CD4-positive, alpha-beta memory T cell (primary cell): ENCODE measurements at places on chromosomes 4 and X.

- no peak for DNase-seq
Measured at GRCh38 chrX:17592117-17592516, 145.2 kb upstream of the SCML1 start.

DNA sequence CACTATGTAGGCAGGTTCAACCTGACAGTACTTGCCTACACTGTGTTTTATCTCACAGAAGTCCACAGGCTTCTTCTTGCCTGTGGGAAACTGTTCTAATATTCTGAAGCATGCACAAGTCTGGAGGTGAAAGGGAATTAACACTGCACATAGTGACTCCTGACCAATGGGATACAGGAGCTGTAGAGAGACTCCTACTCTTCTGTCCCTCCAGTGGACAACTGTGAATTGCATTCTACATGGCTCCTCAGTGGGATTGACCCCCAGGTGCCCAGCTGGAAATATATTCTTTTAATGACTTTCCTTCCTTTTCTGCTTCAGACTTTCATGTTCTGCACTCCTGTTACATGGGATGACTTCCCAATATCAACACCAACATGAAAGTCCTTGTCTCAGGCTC, 8.2 kb upstream of the YIPF6 start:
- no peak for DNase-seq

GRCh38 chrX:115972717-115973116, 197.8 kb upstream of the AGTR2 start:
- no peak for DNase-seq

DNA sequence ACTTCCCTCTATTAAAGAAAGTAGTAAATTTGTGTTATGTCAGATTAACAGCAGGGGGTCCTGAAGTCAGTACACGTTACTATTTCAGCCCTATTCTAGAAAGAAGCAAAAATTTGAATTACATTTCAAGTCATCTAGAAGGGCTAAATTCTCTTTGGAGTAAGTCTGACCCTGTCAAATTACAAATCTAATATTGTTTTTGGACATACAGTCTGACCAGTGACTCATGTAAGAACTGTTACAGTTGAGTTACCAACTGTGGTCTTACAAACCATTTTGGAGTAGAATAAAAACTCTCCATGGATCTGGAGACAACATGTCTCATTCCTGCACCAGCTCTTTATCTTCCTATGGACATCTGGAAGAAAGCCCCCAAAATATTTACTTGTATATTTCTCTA, 36.0 kb upstream of the GYPA start:
- DNase-seq = no peak

GRCh38 chrX:5957506-5957905, 271.2 kb downstream of the NLGN4X start:
- no peak for DNase-seq

DNA sequence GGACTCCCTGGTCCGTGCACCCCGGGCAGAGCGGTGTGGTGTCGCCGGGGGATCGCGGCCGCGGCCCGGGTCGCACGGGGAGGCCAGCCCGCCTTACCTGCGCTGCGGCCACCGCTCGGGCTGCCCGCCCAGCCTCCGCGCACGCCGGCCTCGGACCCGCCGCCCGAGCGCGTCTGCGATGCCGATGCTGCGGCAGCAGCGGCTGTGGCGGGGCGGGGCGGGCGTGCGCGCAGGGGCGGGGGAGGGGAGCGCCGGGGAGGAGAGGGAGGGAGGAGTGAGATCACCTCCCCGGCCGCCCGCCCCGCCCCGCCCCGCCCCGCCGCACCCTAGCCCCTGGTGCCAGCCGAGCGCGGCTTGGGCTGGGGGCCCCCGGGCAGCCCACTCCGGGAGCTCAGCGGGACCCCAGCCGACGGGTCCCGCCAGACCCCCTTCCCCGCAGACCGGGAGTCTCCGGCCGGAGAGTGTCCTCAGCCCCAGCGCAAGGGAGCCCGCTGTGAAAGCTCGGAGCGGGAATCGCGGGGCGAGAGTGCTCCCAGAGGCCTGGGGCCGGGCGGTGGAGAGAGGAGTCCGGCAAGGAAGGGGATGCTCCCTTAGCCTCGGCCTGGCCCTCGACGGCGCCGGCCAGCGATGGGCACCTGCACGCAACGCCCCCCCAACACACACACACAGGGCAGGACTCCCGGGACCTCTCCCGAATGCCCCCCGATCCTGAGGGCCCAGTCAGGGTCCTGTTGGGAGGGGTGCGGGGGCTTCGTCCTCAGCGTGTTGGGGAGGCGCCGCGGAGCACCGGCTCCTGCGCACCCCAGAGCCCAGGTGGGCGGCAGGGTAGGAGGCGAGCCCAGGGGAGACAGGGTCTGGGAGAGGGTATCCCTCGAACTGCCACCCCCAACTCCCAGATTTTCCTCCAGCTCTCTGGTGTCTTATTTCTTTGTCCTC, at the start of gene L1CAM:
Gene L1CAM, minus strand, starts transcription at position 206 of the 936 bp plus-strand sequence. CDS start 10,337 bp downstream, outside the sequence.
- no peak for DNase-seq

- DNase-seq = no peak
Measured at GRCh38 chr4:122909683-122910082, 12.7 kb downstream of the NUDT6 start.

- DNase-seq = no peak
Measured at GRCh38 chr4:52126226-52126625, 75.1 kb downstream of the SPATA18 start.

DNA sequence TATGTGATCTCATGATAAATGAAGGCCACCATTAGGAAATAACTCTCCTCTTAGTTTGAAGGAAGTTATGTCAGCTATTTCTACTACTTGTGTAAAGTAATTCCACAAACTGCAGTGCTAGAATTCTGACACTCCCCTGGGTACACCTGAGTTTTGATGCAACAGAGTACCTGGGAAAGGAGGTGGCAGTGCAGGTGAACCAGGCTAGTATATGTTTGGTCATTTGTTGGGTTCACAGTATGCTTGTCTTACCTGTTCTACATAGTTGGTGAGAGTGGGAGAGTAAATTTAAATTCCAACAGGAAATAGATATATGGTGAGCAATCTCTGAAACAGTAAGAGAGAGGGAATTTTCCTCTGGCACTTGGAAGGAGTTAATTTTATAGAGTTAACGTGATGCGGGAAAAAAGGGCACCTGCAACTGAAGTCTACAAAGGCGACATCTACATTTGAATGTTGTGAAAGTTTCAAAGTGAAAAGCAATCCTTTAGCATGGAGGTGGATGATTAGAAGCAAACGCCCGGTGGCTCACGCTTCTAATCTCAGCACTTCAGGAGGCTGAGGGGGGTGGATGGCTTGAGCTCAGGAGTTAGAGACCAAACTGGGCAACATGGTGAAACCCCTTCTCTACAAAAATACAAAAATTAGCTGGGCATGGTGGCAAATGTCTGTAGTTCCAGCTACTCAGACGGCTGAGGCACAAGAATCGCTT, 8.3 kb upstream of the SLC10A6 start:
- DNase-seq = no peak

- DNase-seq = no peak
Measured at GRCh38 chrX:22999696-23000223, at the start of gene DDX53. Gene DDX53 (plus strand): TSS chrX:22999960. CDS start chrX:23000058, 98 bp downstream.

GRCh38 chr4:88320224-88320779, 35.9 kb upstream of the PPM1K start:
- DNase-seq = no peak

- no peak for DNase-seq
Measured at GRCh38 chr4:73589887-73590801, 30.1 kb downstream of the RASSF6 start.

GRCh38 chr4:56360071-56360470, 27.2 kb downstream of the AASDH start:
- no peak for DNase-seq

- DNase-seq = no peak
Measured at GRCh38 chrX:68693481-68694434, 46.3 kb downstream of the STARD8 start.

DNA sequence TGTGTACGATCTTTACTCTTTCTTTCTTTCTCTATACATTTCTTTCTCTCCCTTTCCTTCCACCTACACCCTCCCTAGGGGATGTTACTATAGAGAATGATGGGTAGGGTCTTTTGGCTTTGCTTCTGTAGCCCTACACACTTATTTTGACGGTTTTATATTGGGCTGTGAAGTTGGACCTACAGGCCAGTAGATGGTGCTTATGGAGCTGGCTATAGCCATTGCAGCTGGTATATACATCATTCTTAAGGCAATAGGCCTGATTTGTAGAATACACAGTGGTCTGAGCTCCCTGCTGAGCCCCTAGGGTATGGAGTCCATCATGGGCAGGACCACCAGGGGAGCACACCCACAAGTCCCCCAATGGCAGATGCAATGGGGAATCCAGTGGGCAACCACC, 1869.7 kb downstream of the STIM2 start:
- DNase-seq = no peak

DNA sequence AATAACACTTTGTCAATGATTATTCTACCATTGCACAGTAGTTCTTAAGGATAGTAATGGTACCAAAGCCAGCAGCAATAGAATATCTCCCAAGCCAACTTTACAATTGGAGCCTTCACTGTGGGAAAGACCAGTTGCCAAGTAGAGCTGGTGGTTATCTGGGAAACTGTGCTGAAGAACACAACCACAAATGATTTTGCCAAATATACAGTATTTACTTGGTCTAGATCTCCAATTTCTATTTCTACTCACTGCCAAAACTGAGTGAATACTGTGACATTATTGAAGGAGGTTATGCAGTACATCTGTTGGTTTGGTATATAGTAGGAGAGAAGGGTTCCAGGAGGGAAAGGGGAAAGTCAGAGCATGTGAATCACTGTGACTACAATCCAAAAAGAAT, 3.8 kb downstream of the TET2 start:
- no peak for DNase-seq

DNA sequence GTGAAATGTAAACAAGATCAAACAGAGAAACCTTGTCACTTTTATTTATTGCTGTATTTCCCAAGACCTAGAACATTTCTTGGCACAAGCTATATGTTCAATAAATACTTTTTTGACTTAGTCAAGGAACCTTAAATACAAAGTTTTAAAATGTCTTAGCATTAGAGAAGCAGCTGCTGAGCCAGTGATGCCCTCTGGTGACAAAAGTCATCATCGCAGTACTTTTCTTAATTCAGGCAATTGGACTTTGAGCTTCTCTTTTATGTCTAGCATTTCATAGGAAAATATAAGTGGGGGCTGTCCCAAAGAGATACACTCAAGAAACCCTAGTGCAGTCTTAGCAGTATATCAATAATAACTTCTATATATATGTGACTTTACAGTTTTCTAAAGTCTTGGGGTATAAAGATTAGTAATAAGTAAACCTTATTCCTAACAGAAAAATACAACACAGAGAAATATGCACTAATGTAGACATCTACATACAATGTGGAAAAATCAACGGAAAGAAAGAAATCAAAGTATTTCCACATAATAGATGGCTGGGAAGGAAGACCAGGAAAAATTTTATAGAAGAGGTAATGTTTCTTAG, 118.4 kb downstream of the DTHD1 start:
- DNase-seq = peak; percentile 44

- DNase-seq = no peak
Measured at GRCh38 chr4:15799701-15800100, 21.6 kb downstream of the CD38 start.

DNA sequence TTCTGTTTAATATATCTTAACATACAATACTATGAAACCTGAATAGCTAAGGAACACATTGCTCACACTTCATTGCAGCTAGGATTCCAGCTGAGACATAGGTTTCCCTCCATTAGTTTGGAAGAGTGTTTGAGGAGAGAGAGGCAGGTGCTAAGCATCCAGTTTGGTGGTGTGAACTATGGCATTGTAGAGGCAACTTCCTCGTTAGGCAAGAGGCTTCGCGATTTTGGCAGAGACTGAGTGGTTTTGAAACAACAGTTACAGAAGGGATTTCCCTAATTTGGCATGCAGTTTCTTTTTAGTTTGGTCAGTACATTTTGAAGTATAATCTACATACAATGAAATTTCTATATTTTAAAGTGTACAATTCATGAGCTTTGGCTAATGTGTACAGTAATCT, 117.1 kb upstream of the BMP3 start:
- DNase-seq = no peak

GRCh38 chrX:20595928-20596575, 329.3 kb upstream of the RPS6KA3 start:
- no peak for DNase-seq

DNA sequence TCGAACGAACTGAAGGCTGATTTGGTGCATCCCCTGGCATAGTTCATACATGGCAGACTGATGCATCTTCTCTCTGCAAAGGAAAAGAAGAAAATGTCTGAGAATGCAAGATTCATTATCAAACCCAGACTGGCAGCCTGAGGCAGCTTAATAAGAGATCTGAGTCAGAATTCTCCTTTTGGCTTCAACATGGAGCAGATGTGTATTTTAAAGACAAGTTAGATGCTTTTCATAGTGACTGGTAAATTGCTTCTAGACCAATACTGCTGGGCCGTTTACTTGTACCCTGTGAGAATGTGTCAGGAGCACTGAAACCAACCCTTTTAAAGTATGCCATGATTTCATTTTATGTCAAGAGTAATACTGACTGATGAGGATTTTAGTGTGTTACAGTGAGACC, 322.0 kb downstream of the NR3C2 start:
- DNase-seq = no peak

GRCh38 chr4:27000122-27000521, 139.5 kb downstream of the STIM2 start:
- DNase-seq = no peak

GRCh38 chrX:35819241-35819640, 21.1 kb downstream of the MAGEB16 start:
- no peak for DNase-seq

DNA sequence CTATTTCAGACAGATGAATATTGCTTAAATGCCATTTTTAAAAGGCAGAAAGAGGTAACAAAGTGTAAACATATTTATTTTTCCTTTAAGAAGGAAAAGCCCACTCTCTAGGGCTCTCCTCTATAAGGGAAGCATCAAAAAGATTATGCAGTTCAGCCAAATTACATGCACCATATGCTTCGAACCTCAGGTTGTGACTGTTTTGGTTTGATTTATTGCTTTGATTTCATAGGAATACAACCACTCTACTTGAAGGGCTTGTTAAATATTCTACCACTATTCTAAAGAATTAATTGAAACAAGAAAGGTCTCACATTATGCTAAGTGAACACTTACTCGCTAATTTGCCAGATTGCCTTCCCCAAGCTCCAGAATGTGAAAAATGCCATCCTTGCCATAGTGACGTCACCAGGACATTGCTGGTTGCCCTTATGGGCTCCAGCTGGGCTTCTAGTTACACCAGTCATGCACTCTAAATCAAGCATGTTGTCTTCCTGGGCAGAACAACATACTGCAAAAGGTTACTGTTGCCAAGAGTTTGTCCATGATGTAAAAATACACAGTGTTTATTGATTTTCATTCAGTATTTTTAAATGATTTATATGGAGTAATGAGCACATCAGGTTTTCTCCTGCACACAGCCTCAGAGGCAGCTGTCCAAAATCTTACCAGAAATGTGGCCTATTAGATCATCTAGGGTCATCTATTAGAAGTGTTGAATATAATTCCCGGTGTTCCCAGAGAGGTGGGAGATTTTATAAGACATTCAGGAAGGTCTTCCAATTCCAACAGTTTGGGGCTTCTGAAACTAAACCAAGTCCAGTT, 164.4 kb upstream of the RAPGEF2 start:
- DNase-seq = no peak

GRCh38 chrX:9677098-9677739, 88.4 kb downstream of the GPR143 start:
- DNase-seq = peak; percentile 37
